ENCODE measurements at places on chromosomes 2 and 18.

GRCh38 chr2:28282861-28283646 is 109.6 kb upstream of the FOSL2 start:
- DNase-seq: no peak

DNA sequence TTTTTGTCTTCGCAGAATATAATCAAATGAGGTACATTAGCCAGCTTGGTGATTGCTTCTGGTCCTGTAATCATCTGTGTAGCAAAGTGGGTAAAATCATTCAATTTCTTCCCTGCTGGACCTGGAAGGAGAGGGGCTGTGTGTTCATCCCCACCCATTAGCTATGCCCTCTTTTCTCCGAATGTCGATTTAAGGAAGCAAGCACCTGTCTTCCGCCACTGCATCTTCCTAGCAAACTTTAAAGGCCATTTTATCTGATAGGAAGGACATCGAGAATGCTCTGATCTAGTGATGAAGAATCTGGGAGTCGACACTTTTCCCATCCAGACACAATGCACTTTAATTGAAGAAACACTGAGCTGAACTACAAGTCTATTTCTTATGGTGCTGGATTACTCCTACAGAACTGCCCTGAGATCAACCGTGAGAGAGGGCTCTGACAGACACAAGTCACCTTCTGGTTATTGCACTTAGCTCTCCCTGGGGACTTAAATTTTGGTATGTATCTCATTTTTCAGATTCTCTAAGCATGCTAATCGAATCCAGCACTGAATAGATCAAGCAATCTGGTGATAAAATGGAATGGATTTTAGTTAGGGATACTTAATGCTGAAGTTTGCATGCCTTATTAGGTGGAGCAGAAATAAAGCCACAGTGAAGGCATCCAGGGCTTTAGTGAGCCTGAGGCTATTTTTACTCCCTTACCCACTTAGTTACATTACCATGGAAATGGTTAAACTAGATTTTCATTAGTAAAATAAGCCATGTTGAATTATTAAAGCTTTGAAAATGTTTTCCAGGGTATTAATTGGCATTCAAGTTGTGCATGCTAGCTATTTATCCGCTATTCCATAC is 1.3 kb downstream of the NYAP2 start:
- DNase-seq: no peak

- no peak for DNase-seq
Observed at GRCh38 chr18:21803495-21803894, 62.9 kb downstream of the MIB1 start.

DNA sequence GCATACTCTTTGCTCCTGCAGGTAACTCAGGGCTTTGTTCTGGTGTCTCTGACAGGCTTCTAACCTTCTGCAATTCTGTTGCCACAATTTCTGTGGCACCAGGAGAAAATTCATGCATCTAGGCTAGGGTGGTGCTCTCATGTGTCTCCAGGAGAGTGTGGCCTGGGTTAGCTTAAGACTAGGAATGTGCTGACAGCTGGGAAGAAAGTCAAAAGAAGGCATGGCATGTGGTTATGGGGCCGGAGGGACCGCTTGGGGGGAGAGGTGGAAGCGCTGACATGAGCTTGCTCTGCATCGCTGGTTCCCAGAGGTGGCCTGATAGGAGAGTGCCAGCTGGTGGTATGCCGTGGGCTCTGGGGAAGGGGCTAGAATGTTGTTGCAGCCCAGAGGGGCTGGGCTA is 173.3 kb upstream of the TNP1 start:
- no peak for DNase-seq

DNA sequence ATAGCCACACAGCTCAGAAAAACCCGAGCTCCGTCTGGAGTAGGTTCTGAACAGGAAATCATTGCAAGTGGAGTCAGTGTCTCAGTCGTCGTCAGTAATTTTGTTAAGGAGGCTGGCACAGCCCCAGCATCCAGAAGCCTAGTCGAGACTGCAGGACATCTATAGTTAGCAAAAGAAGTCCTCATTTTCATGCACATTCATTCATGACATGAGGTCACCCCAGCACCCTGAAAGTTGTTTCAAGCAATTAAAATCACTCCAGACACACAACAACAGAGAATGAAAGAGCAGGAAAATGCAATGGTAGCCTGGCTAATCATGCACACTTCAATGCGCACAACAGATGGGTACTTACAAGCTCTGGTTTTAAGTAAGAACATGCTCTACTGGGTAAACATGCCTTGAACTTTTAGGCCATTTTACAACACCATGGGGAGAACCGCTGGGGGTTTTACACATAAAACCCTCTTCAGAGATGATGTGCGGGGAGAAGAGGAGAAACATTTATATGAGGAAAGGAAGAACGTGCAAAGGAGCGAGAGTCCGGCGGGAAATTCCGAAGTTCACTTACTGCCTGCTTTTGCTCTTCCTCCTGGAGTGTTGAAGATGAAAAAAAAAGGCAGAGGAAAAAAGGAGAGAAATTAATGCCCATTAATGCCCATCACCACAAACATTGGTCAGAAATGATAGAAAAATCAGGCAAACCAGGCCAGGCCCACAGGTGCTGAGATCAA is 77.4 kb upstream of the DNMT3A start:
- DNase-seq: no peak

GRCh38 chr18:42100248-42100647 is 145.2 kb downstream of the PIK3C3 start:
- no peak for DNase-seq

GRCh38 chr18:36051760-36052159 is 15.6 kb downstream of the RPRD1A start:
- DNase-seq: no peak

- DNase-seq: no peak
Observed at GRCh38 chr2:127173057-127173456, 47.0 kb downstream of the CYP27C1 start.

GRCh38 chr2:23096906-23097602 is 287.9 kb upstream of the KLHL29 start:
- no peak for DNase-seq

DNA sequence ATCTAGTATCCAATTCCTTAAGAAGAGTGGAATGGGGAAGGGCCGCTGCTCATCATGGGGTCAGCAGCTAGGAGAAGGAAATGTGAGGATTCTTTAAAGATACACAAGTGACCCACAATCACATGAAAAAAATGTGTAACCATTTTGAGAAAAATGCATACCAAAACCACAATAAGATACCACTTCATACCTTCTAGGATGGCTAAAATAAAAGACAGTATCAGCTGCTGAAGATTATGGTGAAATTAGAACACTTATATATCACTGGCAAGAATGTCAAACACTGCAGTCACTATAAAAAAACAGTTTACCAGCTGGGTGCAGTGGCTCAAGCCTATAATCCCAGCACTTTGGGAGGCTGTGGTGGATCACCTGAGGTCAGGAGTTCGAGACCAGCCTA is 67.9 kb downstream of the C2orf74 start:
- no peak for DNase-seq

DNA sequence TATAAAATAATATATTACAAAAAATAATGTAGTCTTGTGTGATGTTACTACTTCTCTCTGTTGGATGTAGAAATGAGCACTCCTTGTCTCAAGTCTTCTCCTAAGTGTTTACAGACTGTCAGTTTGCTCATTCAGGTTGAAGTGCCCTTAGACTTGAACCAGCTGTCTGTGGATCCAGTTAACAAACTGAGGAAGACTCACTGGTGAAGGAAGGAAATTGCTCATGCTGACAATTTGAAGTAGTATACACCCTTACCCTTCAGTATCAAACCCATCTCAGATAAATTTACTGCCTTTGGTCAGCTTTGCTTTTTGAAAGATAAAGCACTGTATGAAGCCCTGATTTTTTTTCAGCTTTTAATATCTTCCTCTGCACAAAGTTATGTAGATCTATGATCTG is 854.2 kb upstream of the ZEB2 start:
- no peak for DNase-seq

DNA sequence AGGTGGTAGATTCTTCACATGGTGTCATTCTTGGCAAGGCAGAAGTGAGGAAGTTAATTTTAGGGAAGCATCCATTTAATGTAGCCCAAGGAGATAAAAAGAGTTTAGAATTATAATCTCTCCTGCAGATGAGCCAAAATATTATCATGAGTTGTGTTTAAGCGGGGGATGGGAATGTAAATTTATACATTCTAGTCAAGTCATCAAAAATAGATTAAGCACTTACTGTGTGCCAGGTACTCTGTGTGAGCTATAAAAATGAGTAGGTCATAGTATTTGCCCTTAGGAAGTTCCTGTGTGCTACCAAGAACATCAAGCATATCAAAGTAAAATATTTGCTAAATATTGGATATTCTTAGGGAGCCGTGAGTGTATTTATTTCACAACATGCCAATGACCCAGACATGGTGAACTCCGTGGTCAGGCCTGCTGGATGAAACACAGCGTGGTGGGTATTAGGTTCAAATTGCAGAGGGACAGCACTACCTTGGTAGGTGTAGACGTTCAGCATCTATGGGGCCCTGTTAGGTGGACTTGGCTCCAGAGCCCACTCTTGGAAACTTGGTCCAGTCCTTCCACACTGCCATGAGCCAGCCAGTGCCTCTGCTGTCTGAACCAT is 37.4 kb downstream of the MEIS1 start:
- DNase-seq: no peak

GRCh38 chr2:76039505-76039904 is 328.8 kb upstream of the GCFC2 start:
- DNase-seq: no peak

GRCh38 chr2:49108851-49109250 is 45.5 kb downstream of the FSHR start:
- DNase-seq: no peak

- no peak for DNase-seq
Observed at GRCh38 chr2:16022548-16023240, 82.3 kb downstream of the MYCN start.

DNA sequence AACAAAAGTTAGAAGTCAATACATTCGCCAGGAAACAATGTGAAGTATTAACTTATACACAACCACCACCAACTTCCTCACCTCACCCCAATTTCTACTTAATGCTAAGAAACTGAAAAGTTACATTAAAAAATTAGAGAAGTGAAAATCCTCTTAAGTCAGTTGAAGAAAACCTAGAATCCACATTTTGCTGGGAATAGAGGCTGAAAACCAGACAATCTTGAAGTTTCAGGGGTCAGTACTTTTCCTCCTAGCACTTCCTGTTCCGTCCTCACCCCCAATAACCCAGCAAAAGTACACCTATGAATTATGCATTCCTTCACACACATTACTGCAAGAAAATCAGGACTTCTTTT is 6.3 kb downstream of the YES1 start:
- DNase-seq: no peak

DNA sequence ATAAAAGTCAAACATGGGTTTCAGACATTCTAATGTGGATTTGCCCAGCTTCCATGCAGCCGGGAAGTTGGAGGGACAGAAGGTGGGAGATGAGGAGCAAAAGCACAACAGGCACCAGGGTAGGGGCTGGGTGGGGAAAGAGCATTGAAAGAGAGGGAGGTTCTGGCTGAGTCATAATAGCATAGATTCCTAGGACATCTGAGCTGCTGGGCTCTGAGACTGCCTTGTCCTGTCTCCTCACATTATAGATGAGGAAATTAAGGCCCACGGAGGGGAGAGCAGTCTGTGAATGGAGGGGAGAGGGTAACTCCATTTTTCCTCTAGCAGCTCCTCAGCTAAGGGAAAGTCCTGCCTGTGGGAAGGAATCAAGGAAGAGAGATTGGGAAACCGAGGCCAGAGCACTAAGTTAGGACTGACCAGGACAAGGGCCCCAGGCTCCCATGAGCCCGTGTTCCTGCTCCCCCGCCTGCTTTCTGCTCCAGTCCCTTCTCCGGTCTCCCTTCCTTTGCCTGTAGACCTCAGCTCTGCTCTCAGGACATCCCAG is 26.2 kb downstream of the SH2D6 start:
- no peak for DNase-seq

DNA sequence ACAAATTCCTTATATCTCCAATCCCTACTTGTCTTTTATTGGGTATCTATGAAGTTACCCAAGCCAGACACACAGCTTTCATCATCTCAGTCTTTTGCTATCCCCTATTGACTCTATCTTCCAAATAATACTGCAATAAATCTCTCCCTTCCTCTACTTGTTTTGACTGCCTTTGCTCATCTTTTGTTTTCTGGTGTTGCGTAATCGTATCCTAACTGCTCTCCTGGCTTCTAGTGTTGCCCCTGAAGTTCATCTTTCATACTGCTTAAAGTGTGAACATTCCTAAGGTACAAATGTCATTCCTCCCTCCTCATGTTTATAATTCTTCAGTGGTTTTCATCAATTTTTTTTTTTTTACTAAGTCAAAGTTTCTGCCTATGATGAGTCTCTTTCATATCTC is 491.3 kb upstream of the DCC start:
- DNase-seq: no peak

DNA sequence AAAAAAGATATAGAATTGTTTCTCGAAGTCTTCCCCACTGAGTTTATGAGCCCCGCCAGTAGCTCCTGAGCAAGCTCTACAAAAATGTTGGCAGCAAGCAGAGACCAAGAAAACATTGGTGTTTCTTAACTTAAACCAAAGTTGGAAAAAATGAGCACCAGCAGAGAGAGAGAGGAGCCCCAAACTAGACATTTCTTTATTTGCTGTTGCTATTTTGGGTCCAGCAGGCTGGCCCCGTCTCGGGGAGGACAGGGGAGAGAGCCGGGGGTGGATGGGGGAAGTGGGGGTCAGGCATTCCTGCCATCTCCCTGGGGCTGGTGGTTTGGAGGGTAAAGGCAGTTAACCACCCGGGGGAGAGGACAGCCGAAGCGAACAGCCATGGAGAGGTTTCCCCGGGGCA is 113.0 kb downstream of the DYSF start:
- DNase-seq: no peak

GRCh38 chr2:190546734-190547133 is 12.2 kb upstream of the NEMP2 start:
- DNase-seq: no peak

- no peak for DNase-seq
Observed at GRCh38 chr2:18545384-18545783, 15.1 kb downstream of the RDH14 start.

DNA sequence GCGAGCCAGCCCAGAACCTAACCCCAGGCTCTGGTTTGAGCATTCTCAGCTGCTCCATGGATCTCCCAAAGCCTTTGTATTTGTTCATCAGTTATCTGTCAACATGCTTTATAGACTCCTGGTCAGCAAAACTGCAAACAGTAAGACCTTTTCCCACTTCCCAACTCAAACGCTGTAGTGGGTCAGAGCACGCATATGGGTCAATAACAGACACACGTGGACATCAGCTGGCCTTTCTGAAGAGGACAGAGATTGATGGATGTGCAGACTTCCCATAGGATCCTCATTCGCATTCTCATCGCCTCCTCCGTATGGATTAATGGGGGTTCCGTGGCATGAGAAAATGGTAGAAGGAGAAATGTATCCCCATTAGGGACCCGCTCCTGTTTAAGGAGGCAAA is 508.1 kb downstream of the EIPR1 start:
- no peak for DNase-seq

- DNase-seq: no peak
Observed at GRCh38 chr2:240920783-240921231, 14.7 kb downstream of the CROCC2 start.

- DNase-seq: no peak
Observed at GRCh38 chr18:3246635-3247239, 864 bp upstream of the MYL12A start.

All from stimulated activated CD8-positive, alpha-beta memory T cell treated with anti-CD3 and anti-CD28 coated beads, Interleukin-7, amount 100 ng/mL, for 24 hours (primary cell).